ENCODE measurements at places on chromosomes 1 and 21.

DNA sequence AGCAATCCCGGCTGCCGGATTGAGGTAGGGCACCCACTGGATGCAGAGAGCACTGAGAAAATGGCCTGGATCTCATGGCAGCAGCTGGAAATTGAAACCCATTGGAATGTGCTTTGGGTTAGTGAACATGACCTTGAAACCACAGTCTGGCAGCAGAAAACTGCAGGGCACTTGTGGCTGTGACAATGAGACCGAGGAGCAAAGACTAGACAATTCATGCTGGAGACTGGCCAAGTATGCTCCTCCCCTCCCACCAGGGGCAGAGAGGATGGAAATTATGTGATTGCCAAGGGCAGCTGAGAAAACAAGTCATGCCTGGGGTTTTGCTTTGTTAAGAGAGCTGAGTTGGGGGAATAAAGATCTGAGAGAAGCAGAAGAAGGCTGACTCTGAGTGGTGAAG lies 60.7 kb downstream of the ZNF697 start:
- no peak for DNase-seq

DNA sequence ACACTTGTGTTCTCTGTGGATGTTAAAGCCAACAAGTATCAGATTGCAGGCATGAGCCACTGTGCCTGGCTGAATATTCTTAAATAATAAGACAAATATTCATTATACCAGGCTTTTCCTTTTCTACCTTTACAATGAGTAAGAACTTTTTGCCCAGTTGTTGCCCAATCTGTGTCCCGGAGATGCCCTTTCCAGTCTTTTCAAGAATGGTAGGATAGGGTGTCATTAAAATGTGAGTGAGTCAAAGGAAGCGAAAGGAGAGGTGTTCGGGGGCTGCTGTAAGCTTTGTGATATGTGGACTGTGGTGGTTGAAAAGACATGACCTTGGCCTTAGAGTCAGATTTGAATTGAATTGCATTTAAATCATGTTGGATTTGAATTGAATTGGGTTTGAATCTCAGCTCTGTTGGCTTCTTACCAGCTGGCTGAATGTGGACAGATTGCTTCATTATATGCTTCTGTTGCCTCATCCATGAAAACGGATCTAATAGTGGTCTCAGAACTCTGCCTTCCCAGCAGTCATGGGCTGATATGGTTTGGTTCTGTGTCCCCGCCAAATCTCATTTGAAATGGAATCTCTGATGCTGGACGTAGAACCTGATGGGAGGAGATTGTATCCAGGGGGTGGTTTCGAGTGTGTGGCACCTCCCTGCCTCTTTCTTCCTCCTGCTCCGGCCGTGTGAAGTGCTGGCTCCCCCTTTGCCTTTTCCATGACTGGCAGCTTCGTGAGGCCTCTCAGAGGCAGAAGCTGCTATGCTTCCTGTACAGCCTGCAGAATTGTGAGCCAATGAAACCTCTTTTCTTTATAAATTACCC lies 22.7 kb upstream of the AADACL3 start:
- no peak for DNase-seq

DNA sequence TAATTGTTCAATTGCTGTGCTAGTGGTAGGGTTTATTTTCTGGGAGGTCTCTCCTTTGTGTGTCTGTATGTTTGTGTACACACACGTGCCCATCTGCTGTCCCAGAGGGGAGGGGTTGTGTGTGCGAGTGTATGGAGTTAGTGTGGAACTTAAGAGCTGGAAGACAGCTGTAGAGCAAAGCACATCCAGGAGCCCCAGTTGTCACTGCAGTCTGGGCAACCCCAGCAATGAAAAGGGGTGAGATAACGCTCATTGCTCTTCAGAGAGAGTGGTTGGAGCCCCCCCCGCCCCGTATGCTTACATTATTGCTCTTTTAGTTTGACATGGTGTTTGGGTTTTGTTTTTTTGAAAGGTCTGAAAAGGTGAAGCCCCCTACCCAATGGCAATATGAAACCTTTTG lies 36.9 kb downstream of the NCF2 start:
- DNase-seq: no peak

DNA sequence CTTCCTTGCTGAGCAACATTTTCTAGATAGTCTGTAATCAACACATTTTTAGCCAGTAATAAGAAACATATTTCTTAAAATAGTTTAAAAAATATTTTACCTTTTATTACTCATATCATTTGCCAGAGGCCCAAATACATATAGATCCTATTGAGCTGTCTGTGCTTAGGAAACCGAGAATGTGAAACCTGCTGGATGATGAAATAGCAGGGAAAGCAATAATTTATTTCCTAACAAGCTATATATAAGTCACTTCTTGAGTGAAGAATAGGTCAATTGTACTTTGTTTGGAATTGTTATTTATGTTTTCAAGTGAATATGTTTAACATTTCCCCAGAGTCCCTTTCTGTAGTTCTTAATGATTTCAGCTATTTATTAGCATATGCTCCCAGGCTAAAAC lies 339.9 kb upstream of the TMPRSS15 start:
- DNase-seq: no peak

- peak; percentile 66 for DNase-seq
Measured at GRCh38 chr1:40849801-40850592, 12.2 kb downstream of the CITED4 start.

DNA sequence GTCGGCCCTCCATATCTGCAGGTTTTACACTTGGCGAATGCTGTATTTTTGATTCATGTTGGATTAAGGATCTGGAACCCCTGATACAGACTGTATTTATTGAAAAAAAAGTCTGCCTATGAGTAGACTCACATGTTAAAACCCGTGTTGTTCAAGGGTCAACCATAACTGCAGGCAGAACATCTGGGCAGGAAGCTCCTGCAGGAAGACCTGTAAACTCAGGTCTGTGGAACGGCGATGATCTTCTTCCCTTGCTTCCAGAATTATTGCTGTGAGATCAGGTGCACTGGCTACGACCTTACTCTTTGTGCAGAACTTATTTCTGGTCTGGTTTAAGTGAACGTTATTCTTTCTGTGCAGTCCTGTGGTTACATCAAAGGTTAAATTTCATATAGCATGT lies 96.6 kb downstream of the DISC1 start:
- DNase-seq: no peak

GRCh38 chr1:17101261-17101660 lies 18.0 kb downstream of the PADI2 start:
- DNase-seq: no peak

DNA sequence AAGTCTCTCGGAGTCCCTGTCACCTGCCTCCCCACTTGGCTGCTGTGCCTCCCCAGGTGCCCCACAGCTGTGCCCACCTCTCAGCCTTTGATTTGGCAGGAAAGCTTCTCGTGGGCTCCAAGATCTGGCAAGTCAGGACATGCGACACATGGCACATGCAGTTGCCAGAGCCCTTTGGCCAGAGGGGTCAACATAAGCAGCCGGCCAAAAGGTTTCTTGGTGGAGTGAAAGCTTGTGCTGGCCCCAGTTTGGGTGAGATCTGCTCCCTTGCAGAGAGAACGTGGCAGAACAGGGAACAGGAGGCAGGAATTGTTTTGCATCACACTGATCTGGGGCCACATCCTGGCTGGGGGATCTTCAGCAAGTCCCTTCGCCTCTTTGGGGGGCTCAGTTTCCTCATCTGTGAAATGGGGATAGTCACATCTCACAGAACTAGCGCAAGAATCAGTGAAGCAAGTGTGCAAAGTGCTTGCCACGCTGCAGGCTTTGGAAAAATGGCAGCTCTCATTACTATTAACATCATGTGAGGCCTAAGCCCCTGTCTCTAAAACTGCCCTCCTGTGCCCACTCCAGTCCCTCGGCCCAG lies 232.6 kb downstream of the TRABD2B start:
- DNase-seq: no peak

DNA sequence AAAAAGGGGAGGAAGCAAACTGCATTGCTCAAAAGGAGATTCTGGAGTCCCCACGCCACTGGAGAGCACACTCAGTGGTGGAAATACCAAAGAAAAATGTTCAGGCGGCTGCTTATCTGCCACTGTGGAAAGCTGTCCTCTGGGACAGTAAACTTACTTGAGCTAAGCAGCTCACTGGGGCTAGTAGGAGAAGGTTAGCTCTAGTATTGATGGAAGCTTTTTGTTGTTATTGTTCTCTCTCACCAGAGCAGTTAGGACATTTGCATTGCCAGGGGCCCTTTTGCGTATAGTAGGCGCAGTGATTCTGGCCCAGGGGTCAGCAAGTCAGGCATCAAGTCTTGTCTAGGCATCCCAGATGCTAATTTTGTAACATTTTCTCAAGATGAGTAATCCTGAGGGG lies 15.6 kb downstream of the BACE2 start:
- DNase-seq: no peak

DNA sequence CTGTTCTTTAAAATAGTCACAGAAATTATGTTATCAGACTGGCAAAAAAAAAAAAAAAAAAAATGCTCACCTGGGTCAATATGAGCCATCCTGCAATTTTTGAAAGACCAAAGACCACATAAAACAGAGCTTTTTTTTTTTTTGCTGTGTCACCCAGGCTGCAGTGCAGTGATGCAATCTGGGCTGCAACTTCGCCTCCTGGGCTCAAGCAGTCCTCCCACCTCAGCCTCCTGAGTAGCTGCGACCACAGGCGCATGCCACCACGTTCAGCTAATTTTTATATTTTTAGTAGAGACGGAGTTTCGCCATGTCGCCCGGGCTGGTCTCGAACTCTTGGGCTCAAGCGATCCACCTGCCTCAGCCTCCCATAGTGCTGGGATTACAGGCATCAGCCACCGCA lies 62.8 kb downstream of the RGS13 start:
- no peak for DNase-seq

- no peak for DNase-seq
Measured at GRCh38 chr1:220791956-220792355, 5.2 kb downstream of the MTARC1 start.

- DNase-seq: no peak
Measured at GRCh38 chr1:17440074-17440826, 773 bp upstream of the RCC2 start.

DNA sequence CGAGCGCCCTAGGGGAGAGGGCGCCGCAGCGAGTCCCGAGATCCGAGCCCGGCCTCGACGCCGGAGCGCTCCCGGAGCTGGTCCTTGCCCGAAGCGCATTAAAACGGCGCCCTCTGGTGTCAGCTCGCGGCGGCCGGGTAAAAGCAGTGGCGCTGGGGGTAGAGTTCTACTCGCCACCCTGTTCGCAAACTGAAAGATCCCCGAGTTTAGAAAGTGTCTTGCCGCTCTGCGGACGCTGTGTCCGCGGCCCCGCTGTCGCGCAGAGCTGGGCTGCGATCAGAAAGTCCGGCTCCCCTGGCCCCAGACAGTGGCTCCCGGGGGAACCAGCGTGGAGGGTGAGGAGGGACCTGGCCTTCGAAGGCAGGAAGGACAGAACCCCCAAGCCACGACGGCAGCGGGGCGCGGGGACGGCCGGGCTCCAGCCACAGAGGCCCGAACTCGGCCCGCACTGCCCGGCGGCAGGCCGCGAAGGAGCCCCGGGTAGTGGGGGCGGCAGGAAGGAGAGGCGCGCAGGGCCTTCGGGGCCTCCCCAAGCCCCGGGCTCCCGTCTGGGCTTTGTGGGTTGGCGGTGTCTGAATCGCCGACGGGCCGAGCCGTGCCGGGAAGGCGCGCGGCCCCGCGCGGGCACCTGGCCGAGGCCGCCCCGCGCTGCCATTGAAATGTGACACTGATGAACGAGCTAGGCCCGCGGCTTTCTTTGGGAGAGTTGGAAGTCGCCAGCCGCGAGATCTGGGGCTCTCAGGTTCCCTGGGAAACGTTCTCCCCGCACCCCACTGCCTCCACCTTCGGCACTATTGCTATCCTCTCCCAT lies 39.1 kb upstream of the NFIA start:
- DNase-seq: peak; percentile 78

DNA sequence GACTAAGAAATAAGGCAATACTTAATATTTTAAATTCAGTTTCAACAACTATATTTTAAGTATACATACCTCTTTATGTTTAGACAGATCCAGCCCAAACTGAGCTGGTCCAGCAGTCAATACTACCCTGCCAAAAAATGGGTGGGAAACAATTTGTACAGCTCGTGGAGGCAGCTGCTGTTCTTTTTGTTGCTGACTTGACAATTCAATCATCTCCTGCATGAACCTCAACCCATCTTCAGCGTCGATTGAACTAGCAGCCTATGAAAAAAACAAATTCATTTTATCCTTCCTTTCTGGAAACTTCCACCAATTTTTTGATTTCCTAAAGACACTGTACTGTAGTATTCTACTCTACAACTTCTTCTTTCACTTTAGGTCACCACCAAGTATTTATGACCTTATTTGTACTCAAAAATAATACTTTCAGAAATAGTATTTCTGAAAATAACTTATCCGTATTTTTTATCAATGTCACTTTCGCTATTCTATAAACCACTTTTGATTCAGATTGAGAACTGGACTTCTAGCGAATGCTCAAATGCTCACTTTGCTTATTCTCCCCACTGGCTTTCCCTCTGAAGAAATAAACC lies 46.5 kb downstream of the EDEM3 start:
- no peak for DNase-seq

DNA sequence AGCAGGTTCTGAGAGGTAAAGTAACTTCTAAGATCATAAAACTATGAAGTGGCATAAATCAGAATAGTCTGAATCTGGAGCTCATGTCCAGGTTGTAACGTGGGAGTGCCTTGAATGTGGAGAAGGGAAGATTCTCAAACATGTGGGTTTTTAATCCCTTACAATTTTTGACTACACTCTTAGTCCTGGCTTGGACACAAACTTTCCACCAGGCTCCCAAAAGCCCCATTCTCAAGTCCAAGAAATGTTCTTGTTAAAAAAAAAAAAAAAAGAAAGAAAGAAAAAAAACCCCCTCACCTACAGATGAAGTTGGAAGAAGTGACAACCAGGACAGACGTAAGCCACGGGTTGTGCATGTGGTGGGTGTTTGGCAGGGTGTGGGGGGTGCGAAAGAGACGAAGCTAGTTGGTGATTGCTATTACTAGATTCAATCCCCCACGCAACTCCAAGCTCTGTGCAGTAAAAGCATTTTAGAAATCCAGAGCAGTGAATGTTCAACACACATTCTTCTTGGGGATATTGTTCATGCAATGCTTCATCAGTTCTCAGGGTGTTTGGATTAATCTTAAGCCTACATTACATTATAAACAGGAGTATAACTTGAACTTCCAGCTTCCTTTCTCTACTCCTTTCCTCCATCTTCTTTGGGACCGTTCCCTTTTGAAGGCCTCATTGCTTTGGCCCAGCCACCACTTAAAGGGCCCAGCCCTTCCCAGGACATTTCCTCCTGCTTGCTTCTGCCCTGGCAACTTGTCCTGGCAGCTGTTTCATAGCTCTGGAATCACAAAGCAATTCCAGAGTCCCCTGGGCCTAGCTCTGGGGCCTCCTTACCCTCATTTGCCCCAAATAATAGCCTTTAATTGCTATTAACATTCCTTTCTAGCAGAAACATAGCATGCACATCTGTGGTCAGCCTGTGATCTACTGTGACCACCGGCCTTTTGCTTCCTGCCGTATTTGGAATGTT lies 41.8 kb downstream of the PHC2 start:
- no peak for DNase-seq

- DNase-seq: no peak
Measured at GRCh38 chr1:67893126-67893495, 59.8 kb upstream of the GNG12 start.

DNA sequence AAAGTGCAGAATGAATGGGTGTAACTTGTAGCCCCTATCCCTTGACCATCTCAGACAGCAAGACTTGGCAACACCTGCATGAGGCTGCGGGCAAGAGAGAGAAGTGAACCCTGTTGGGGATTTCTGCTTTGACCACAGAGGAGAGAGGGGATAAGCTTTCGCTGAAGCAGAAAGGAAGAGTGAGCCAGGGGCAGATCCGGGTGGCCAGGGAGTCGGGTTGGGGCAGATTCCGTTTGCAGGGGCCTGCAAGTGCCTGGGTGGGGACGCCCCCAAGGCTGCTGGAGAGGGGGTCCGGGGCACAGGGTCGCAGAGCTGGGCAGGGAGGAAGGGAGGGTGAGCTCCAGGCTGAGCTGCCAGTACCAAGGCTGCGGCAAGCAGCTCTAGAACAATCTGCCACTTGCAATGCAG lies 25.3 kb upstream of the PIK3CD start:
- DNase-seq: no peak
